ELR (cell line): ENCODE measurements at places on chromosomes 1 and 21.
A peak's percentile ranks its signal among the peaks of the same experiment; 100 is the strongest.

DNA sequence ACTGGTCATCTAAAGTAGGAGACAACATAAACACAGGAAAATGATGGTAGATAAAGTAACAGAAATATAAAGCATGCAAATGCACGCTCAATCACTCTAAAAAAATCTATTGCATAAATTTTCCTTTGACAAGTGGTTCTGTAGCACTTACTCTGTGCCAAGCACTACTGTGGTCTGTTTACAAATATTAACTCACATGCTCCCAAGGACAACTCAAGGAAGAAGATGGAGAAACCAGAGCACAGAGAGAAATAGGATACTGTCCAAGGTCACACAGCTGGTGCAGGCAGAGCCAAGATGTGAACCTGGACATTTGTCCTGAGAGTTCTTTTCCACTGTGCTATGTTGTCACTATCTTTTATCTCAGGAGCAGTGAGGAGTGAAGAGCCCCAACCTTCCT is 105.2 kb downstream of the PAPPA2 start:
- no peak for DNase-seq

DNA sequence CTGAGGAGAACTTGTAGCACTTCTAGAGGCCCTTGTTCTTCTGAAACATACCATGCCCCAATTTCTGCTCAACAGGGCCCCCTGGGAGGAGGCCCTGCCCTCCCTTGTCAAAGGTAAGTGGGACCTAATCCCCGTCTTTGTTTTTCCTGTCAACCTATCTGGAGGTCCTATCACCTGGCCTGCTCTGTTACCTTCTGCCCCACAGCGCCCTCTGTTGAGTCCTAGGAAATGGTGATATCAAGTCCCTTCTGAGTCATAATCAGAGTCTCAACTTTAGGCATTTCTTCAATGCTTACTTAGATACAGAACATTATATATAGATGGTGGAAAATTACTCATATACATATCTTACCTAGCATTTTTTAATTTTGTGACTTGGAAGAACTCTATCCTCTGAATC is 28.2 kb upstream of the FCRL4 start:
- peak; percentile 14 for DNase-seq

- peak; percentile 50 for DNase-seq
Observed at GRCh38 chr1:244067893-244068292, 16.8 kb downstream of the ZBTB18 start.

GRCh38 chr1:147635342-147635741 is 35.0 kb downstream of the ACP6 start:
- no peak for DNase-seq

DNA sequence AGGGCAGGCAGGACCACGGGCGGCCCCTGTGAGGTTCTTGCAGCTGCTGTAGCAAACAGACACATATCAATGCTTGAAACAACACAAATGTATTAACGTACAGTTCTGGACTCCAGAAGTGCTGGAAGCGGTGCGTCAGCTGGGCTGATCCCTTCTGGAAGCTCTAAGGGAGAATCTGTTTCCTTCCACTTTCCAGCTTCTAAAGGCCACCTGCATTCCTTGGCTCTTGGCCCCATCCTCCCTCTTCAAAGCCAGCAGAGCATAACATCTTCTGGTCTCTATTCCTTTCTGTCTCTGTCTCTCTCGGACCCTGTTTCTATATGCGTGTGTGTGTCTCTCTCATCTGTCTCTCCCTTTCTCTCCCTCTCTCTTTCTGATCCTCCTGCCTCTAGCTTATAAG is 102.3 kb downstream of the SPSB1 start:
- DNase-seq = no peak

- DNase-seq = no peak
Observed at GRCh38 chr1:108129999-108130398, 70.1 kb downstream of the SLC25A24 start.

GRCh38 chr1:156129687-156130577 is 15.4 kb downstream of the LMNA start:
- DNase-seq = peak; percentile 99

DNA sequence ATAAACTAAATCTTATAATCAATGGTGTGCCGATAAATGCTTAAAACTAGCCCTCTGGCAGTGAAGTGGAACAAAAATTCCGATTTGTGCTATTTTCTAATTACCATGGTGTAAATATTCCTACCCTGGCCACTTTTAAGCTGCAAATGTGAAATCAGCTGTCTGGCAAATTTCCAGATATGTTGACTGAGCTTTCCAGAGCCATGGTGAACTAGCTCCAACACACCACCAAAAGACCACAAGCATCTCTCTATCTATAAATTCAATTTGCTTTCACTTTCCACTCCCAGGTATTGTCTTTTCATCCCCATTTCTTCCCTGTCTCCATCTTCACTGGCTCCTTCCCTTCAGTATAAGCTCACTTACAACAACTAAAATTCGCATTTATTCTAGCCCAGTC is 152.3 kb upstream of the RGS18 start:
- DNase-seq = no peak

GRCh38 chr1:168146160-168146539 is 9.4 kb upstream of the GPR161 start:
- no peak for DNase-seq

DNA sequence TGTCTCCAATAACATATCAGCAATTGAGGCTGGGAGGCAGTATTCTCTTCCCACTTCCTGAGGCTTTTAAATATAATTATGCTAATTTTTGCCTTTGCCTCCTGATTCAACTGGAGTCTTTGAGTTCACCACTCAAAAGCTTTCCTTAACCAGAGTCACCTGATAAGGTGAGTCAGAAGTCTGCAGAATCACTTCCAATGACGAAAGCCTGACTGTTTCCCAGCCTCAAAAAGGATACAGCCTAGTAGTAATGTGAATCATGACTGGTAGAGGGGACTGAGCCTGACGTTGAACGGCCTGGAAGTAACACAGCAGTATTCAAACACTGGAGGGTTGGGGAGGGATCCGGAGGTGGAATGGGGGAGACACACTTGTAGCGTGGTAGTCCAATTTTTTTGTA is 10.4 kb upstream of the MRPL9 start:
- DNase-seq = peak; percentile 90

GRCh38 chr1:210901981-210902770 is 231.8 kb downstream of the KCNH1 start:
- DNase-seq = no peak

DNA sequence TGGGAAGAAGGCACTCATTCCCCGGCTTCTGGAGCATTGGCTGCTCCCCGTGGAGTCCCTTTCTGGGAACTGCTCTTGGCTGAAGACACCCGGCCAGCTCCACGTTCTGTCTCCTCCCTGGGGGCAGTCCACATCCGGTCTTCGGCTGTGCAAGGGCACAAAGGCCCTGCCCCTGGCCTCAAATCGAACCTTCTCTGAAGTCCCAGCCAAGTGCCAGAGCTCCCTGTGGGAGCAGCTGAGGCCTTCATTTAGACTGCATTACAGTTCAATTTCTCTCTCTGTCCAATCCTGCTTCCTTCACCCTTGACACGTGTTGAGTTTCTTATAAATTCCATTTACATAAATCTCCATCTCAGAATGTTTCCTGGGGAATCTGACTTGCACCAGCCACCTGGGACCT is 132.9 kb upstream of the POU3F1 start:
- no peak for DNase-seq

GRCh38 chr1:21307210-21307609 is 16.9 kb upstream of the ECE1 start:
- DNase-seq = no peak

DNA sequence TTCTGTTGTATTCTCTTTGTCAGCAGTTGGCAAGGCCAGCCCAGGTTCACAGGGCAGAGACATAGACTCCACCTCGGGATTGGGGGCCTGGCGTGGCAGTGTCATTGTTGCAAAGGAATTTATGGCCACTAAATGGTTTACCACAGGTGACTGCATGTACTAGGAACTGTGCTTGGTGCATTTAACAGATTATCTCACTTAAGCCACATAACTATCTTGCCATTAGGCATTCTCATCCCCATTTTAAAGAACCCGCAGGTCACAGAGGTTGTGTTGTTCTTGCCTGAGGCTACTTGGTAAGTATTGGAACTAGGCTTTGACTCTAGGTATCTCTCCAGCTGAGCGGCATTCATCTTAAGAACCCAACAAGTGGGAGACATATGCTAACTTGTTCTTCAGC is 9.7 kb downstream of the TLCD4 start:
- DNase-seq = no peak

DNA sequence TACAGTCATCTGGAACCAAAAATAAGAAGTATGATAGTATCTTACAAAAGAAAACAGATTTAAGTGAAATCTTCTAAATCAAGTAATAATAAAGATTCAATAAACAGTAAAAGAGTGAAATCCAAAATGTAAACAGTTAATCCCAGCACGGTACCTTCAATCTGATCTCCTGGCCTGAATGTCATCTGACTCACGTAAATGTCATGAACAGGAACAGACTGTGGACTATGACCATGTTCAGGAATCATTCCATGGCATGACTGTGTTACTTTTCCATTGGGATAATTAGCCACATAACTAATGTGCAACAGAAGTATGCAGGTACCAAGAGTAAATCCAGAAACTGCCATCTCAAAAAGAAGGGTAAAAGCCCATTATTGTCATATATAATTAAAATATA is 18.0 kb downstream of the FRRS1 start:
- DNase-seq = peak; percentile 62

GRCh38 chr1:87806379-87807094 is 477.9 kb downstream of the LMO4 start:
- no peak for DNase-seq

- DNase-seq = peak; percentile 69
Observed at GRCh38 chr1:156860113-156860627, 495 bp upstream of the NTRK1 start.

DNA sequence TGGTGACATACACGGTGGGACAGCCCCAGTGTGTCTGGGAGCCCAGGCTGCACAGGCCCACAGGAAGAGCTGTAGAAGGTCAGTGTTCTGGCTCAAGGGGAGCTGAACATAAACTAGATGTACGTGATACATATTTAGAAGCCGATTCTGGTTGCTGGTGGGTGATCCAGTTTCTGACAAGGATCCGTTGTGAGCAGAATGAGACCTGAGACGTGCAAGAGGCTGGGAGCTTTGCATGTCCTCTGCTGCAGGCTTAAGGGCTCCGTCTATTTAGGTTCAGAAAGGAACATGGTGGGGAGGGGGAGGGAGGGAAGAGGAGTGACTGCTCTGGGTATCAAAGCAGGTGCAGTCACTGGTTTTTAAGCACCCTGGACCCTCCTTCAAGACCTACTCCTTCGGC is 18.6 kb downstream of the LRRC38 start:
- no peak for DNase-seq

DNA sequence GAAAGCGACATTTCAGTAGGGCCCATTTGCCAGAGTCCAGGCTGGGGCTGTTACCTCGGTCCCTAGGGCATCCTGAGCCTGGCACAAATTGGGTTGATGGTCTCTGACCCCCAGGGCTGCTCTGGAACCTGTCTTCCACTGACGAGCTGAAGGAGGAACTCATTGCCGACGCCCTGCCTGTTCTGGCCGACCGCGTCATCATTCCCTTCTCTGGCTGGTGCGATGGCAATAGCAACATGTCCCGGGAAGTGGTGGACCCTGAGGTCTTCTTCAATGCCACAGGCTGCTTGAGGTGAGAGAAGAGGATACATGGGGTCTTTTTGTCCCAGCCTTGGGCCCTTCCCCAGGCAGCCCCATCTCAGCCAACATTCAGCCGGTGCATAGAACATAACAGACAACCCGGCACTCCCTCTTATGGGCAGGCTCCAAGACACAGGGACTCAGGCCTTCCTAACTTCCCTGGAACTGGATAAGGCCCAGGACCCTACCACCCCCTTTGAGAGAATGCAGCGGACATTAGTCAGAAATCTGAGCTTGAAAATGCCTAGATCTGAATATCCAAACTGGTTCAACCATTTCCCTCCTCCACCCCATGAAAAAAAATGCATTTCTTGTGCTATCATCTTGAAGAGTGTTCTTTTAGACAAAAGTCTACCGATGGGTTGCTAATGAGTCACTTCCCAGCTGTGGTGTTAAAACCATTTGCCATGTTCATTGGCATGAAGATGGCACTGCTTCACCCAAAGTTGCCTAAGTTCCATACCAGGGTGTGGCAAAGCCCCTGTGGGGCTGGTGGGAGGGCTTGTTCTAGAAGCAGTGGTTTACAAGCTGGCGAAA is 35.4 kb downstream of the PKP1 start:
- DNase-seq = no peak

DNA sequence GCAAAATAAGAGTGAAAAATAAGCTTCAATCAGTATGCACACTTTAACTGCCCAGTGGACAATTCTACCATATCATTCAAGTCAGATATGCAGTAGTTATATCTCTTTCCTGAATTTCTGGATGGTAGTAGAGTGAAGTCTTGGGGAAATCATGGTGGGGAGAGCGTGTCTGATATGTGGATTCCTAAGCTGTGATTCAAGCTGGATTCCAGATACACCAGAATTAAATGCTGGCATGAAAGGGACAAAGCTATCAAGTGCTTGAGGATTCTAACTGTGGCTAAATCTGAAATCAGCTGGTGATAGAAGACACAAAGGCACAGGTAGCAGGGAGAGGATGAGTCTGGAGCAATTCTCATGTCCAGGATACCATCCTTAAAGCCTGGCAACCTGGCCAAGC is 323.5 kb downstream of the DUSP10 start:
- peak; percentile 52 for DNase-seq

DNA sequence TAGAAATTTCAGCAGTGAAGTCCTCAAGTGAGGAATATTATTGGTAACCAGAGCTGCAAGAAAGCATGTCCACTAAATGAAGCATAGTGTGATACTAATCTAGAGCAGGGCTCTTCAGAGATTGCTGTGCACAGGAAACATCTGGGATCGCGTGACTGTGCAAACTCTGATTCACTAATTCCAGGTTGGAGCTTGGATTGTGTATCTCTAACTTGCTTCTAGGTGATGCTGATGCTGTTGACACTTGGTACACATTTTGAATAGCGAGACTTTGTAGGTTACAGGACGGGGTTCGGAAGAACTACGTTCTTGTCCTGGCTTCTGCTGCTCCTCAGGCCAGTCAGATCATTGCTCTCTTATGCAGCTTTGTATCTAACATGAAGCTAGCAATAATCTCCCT is 66.5 kb downstream of the PRRX1 start:
- peak; percentile 24 for DNase-seq

- peak; percentile 94 for DNase-seq
Observed at GRCh38 chr1:160996178-160996577, 24.8 kb downstream of the F11R start.

DNA sequence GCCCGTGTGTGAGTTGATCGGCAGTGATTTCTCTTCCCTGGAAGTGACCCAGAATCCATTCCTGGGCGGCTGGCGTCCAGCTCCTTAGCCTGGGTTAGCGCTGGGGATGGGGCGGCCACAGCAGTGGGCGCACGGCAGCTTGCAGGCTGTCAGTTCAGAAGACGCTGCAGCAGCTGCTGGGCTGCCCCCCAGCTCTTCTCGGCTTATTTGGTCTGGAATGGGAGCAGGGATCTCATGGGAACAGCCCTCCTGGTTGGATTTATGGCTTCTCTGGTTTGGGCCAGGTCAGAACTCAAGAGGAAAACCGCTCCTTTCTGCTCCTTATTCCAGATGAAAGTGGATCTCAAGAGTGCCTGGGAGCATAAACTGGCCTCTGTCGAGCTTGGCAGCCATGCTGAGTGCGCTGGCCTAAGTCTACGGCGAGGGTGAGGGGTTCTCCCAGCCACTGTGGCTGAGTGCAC is 148.2 kb downstream of the PRDM16 start:
- DNase-seq = no peak

GRCh38 chr1:65149351-65150107 is 1.5 kb downstream of the AK4 start:
- DNase-seq = peak; percentile 4
